Hepatocyte (in vitro differentiated cells): ENCODE measurements at places on chromosomes 11 and 22. TPM values are rescaled to one million over a fixed set of nuclear protein-coding genes. Genes with fewer than 3 reads are reported as not detected.

Gene TSPAN4
- polyA plus RNA-seq: 148 and 177 TPM in 2 replicates

Gene RFPL2
- polyA plus RNA-seq: 0.62 TPM in 1 of 2 replicates, not detected in the other

Gene TRMU
- polyA plus RNA-seq: 38.0 and 44.6 TPM in 2 replicates

Gene CEND1
- 0.39 TPM in 1 of 2 replicates, not detected in the other for polyA plus RNA-seq

Gene OR56A1
- not detected in 2 replicates for polyA plus RNA-seq

Gene GRM5
- 0.12 TPM in 1 of 2 replicates, not detected in the other for polyA plus RNA-seq

Gene UBXN1
- polyA plus RNA-seq: 73.2 and 73.8 TPM in 2 replicates

Gene POTEH
- not detected in 2 replicates for polyA plus RNA-seq

Gene MAP6
- 4.4 and 6.4 TPM in 2 replicates for polyA plus RNA-seq

Gene MMP1
- 8.4 and 10.1 TPM in 2 replicates for polyA plus RNA-seq

Gene TRIM51
- not detected in 2 replicates for polyA plus RNA-seq

Gene PITPNB
- polyA plus RNA-seq: 49.3 and 65.3 TPM in 2 replicates

Gene MYOD1
- not detected in 2 replicates for polyA plus RNA-seq

Gene CBLIF
- 45.2 and 46.7 TPM in 2 replicates for polyA plus RNA-seq

Gene FAM180B
- not detected in 2 replicates for polyA plus RNA-seq

Gene TESMIN
- 6.4 and 6.7 TPM in 2 replicates for polyA plus RNA-seq

Gene GRAP2
- polyA plus RNA-seq: 0.51 TPM in 1 of 2 replicates, not detected in the other

Gene SNX19
- polyA plus RNA-seq: 32.1 and 40.6 TPM in 2 replicates

Gene PLAAT4
- polyA plus RNA-seq: 7.9 and 16.0 TPM in 2 replicates

Gene OVOL1
- polyA plus RNA-seq: 20.6 and 20.8 TPM in 2 replicates

Gene TRIM29
- polyA plus RNA-seq: 8.5 and 9.4 TPM in 2 replicates

Gene IGSF9B
- 0.65 and 0.91 TPM in 2 replicates for polyA plus RNA-seq

Gene VSTM5
- polyA plus RNA-seq: 0.26 and 0.97 TPM in 2 replicates
